ENCODE measurements at places on chromosomes 11 and 22.

GRCh38 chr11:11864803-11865202 is 23.0 kb downstream of the USP47 start:
- no peak for DNase-seq

- no peak for DNase-seq
These were observed 124.4 kb downstream of the CTTN start for GRCh38 chr11:70522593-70523311.

DNA sequence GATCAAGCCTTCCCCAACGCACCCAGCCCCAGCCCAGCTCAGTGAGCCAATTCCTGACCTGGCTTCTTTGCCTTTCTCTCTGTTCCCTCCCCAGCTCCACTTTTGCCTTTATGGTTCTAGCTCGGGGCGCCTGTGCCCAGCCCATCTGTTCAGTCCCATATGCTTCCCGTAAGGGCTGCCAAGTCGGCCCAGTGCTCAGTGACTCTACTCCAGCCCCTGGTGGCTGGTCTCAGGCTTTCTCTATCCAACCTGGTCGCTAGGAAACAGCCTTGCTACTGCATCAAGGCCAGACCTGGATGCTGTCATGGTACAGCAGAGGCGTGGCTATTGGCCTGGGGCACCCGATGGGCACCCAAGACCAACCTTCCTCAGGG is 178.0 kb downstream of the DSCAML1 start:
- DNase-seq, result no peak

- no peak for DNase-seq
These were observed 13.8 kb upstream of the MIAT start for GRCh38 chr22:26643418-26644100.

GRCh38 chr11:4626207-4627099 is 10.8 kb upstream of the OR51D1 start:
- peak; percentile 74 for DNase-seq

GRCh38 chr11:8056810-8057463 is 24.1 kb upstream of the TUB start:
- DNase-seq, result no peak

DNA sequence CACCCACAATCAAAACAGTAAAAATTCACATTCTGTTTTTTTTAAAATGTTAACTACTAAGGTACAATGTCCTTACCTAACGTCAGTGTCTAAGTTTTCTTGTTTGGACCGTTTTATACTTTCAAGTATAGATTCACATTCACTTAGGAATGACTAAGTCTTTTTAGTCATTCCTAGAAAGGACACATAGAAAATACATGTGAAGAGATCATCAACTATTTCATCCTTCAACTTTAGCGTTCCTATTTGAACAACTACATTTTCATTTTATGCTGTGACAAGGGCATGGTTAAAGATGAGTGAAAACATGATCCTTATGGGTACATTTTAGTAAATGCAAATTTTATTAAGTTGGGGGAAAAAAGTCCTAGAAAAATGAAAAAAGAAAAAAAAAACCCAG is 62.8 kb downstream of the DDX10 start:
- DNase-seq, result no peak

GRCh38 chr11:83272627-83273026 is 13.5 kb downstream of the CCDC90B start:
- DNase-seq, result no peak

DNA sequence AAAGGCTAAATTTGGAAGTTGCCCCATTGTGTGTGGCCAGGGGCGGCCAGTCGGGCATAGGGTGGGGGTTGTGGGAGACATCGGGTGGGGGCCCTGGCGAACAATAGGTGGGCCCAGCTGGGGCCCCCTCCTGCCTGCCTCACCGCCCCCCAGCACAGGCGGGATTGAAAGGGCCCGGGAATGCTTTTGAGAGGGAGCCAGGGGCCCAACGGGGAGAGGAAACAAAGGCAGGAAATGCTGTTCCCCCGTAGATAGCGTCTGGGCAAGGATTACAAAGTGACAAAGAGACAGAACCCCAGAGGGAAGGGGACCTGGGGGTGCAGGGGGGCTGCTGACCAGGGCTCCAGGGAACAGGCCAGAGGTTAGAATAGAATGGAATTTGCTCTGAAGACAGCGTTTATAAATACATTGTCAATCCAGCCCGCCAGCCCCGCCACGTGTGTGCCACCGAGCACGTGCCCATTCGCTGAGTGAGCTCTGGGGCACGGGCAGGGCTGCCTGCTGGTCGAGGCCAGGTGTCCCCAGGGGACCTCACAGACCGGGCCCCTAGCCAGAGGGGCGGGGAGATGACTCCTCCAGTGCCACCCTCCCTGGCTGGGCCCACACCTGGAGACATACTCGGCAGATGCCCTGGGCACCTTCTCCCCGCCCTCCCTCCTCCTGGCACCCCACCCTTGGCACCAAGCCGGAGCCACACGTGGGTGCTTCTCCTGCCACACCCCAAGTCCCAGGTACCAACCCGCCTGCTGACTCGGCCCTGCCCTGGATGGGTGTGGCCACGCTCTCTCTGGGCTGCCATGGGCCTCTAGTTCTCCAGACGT is 9.7 kb downstream of the PDGFB start:
- no peak for DNase-seq

DNA sequence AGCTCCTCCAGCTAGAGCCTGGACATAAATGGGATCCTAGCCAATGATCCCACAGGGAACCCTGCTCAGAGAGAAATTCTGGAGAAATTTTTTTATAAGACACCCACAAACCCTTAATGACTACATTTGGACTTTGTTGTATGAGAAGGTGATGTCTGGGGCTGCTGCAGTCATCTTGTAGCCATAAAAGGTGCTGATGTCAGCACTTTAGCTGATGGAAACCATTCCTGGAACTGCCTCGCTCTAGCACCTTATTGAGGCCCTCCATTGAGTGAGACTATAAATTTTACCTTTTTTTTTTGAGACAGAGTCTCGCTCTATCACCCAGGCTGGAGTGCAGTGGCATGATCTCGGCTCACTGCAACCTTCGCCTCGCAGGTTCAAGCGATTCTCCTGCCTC is 610.7 kb downstream of the OPCML start:
- DNase-seq, result no peak

- no peak for DNase-seq
These were observed 340.0 kb downstream of the SHANK2 start for GRCh38 chr11:70912226-70912840.

DNA sequence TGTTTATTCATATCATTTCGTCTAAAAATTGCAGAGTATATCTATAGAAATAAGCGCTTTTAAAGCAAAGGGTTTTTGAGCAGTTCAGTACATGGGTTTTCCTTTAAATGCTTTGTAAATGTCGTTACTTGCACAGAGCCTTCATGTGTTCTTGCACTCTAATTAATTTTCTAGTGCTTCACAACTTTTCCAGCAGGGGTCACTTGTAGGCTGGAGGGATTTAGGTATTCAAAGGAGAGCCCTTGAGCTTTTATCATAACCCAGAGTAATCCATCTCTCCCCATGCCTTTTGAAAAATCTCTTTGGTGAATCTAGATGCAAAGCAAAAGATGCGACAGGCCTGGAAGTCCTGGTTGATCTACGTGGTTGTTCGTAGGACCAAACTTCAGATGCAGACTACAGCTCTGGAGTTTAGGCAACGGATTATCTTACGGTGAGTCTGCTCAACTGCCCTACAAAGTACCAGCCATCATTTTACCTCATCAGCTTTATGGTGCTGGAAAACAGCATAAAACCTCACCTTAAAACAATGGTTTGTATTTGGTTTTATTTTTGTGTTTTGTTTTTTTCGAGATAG is 60.4 kb downstream of the SFI1 start:
- no peak for DNase-seq

GRCh38 chr11:70167723-70168404 is 35.2 kb upstream of the FADD start:
- no peak for DNase-seq

DNA sequence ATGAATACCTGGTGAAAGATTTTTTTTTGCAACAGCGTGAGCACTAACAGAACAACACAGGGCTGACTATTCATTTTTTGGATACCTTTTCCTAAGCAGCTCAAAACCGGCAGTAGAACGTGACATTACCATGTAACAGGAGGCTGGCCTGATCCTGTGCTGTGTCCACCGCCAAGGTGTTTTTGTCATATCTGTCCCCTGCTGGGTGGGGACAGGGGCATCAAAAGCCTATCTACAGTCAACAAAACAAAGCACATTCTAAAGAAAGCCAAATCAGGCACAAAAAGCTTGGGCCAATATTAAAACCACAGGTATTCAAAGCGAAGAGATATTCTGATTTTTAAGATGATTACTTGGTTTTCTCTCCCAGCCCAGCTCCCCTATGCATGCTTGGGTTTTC is 151.2 kb downstream of the LRRC4C start:
- DNase-seq, result no peak

- no peak for DNase-seq
These were observed 18.6 kb downstream of the SDHAF2 start for GRCh38 chr11:61448552-61448927.

- DNase-seq, result no peak
These were observed 419 bp downstream of the ANKRD49 start for GRCh38 chr11:94494126-94494680.

DNA sequence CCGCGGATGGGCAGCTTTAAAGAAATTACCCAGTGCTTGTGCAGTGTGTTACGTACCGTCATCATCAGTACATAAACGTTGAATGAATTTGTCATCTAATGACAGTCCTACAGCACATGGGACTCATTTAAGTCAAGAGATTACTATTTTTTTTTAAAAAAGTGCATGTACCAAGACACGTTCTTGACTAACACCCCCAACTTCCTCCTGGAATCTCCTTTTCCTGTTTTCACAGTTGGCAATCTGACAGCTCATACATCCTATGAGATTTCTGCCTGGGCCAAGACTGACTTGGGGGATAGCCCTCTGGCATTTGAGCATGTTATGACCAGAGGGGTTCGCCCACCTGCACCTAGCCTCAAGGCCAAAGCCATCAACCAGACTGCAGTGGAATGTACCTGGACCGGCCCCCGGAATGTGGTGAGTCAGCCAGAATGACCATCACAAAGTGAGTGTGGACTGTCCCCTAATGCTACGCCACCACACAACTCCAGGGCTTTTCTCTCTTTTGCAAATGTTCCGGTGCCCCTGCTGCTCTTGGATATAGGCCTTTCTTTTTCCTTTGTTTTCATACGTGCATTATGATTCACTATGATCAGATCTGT is 162.0 kb upstream of the SORL1-AS1 start:
- no peak for DNase-seq

DNA sequence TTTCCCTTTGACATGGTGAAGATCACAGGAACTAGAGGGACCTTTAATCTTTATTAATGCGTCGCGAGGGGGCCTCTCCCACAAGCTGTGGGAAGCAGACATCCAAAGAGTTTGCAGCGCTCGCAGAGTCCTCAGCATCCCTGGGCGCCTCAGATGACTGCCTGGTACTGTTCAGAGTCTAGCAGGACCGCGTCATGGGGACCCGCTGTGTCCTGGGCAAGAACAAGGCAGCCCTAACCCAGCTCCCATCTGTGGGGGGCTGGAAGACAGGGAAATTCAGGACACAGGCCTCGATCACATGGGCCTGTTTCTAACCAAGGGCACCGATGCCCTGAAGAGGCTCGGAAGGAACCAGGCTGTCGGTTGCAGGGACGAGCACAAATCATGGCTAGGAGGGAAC is 40.0 kb downstream of the CACNG2 start:
- DNase-seq, result no peak

GRCh38 chr11:70487756-70488155 is 89.4 kb downstream of the CTTN start:
- DNase-seq, result no peak

DNA sequence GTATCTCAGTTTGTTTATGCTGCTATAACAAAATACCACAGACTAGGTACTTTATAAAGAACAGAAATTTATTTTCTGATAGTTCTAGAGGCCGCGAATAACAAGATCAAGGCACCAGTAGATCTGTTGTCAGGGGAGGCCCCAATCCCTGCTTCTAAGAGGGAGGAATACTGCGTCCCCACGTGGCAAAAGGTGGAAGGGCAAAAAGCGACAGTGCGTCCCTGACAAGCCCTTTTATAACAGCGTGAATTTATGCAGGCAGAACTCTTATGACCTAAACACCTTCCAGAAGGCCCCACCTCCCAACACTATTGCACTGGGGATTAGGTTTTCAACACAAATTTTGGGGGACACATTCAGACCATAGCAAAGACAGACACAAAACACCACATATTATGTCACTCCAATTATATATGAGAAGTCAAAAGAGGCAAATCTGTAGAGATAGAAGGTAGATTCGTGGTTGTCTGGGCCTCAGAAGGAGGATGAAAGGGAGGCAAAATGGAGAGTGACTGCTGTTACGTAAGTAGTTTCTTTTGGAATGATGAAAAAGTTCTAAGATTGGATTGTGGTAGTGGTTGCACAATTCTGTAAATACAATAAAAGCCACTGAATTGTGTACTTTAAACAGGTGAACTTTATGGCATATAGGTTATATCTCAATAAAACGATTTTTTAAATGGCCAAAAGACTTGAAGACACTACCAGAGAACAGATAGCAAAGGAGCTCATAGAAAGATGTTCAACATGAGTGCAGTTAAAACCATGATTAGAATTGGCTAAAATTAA is 30.1 kb upstream of the TNRC6B start:
- DNase-seq, result no peak

DNA sequence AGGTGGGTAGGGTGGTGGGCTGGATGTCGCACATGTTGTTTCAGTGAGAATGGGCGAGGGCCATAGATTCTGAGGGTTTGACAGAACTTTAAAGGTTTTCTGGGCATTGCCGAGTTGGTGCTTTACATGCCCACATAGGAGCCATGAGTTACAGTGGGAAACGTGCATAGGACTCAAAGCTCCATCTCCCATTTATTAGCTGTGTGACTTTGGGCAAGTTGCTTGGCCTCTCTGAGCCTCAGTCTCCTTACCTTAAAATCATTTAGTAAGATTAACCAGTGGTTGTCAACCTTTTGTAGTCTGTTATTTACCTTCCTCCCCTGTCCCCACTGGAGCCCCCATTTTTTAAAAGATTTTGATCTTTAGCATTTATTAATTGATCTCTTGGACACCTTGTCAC is 67.4 kb downstream of the SYT13 start:
- no peak for DNase-seq

GRCh38 chr11:124586238-124586860 is 16.6 kb downstream of the OR8A1 start:
- peak; percentile 48 for DNase-seq

- DNase-seq, result no peak
These were observed 309.8 kb downstream of the CASP12 start for GRCh38 chr11:104588446-104588845.

DNA sequence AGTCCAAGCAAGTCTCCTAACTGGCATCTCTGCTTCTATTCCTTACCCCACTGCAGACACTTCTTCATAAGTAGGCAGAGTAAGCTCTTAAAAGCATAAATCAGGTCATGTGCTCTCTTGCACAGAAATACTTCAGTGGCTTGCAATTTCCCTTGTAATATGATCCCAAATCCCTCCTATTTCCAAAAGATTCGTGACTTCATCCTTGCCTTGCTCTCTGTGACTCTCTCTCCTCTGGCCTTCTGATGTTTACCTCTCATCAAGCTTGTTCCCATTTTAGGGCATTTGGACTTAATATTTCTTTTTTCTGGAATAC is 37.4 kb upstream of the NCR3LG1 start:
- DNase-seq, result no peak

DNA sequence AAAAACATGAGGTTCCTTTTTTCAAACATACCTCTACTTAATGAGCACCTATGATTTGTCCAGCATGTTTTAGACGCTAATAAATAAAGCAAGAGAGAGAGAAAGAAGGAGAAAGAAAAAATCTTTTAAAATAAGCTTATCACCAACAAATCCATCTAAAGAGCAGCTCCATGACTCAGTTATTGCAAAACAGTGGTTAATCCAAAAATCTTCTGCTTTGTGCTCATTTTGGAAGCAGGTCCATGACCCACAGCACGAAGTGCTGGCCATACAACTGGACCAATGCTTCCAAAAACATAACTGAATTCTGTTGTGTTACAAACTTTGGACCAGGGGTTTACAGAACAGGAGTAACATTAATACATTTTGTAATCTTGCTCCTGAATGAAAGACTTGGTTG is 696.6 kb downstream of the KCNA4 start:
- DNase-seq, result no peak

Data from activated naive CD4-positive, alpha-beta T cell treated with anti-CD3 and anti-CD28 coated beads, Interleukin-2, amount 50 U/mL, for 72 hours (primary cell).